Thoracic aorta (tissue), 2 donors: ENCODE measurements at places on chromosomes 6 and 20.
A peak's percentile ranks its signal among the peaks of the same experiment; 100 is the strongest.

- H3K27ac ChIP-seq = no peak overlapping the region
- no peak for DNase-seq
- H3K4me1 ChIP-seq = no peaks in the 10 kb centered on the region
- H3K4me3 ChIP-seq = no peak overlapping the region
Observed at GRCh38 chr20:62056377-62056776, 9.3 kb downstream of the TAF4 start.

- no peaks in the 10 kb centered on the region for H3K36me3 ChIP-seq
- DNase-seq = no peak
- no peak overlapping the region for H3K4me3 ChIP-seq
- no peaks in the 10 kb centered on the region for H3K4me1 ChIP-seq
Observed at GRCh38 chr6:10180138-10181074, 234.5 kb downstream of the TFAP2A start.

DNA sequence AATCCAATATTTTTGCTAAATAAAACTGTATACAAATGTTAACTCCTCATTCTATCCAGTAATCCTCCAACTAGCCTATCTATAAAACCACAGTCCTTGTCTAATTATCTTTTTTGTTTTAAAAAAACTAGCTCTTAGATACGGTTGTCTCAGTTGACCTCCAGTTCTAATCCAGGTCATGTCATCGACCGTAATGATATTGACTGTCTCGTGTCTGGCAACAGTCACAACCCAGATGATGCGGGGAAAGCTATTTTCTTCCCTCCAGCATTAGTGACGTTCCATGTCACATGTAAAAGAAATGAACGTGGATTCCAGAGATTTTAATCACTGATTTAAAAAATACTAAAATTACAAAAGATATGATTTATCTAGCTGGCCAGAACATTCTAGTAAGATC, 35.5 kb downstream of the HEBP2 start:
- no peak for DNase-seq
- H3K4me1 ChIP-seq = no peaks in the 10 kb centered on the region
- H3K27ac ChIP-seq = no peak overlapping the region
- H3K27me3 ChIP-seq = no peaks in the 10 kb centered on the region
- H3K4me3 ChIP-seq = no peak overlapping the region
- H3K36me3 ChIP-seq = no peaks in the 10 kb centered on the region

GRCh38 chr6:36533321-36533720, 14.0 kb downstream of the STK38 start:
- peaks cover 11% of the 10 kb centered on the region for H3K4me1 ChIP-seq
- H3K27ac ChIP-seq = no peak overlapping the region
- no peak for DNase-seq
- H3K4me3 ChIP-seq = no peak overlapping the region
- no peaks in the 10 kb centered on the region for H3K27me3 ChIP-seq

DNA sequence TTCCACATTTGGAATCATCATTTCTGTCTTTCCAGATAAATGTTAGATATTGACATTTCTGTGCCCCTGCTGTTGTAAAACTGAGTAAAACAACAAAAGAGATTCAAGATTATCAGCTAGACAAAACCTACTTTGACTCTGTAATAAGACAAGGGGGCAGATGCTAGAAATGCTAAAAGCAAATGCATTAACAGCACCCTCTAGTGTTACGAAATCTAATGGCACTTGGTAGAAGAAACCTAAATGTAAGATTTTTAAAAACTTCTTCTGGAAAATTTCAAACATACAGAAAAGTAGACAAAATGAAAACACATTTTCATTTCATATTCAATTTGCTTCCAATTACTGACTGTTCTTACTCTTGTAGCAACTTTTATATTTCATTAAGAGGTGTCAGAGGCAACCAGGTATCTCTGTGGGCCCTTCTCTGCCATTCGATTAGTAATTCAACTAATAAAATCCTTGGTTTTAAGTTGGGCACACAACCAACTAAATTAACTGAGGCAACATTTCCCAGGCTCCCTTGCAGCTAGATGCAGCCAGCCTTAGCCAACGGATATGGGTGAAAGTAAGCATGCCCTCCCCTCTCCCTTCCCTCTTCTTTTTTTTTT, 45.0 kb downstream of the SLC23A2 start:
- H3K4me3 ChIP-seq = no peak overlapping the region
- H3K27me3 ChIP-seq = no peaks in the 10 kb centered on the region
- H3K4me1 ChIP-seq = peaks cover 20% of the 10 kb centered on the region
- H3K36me3 ChIP-seq = no peaks in the 10 kb centered on the region

- H3K27ac ChIP-seq = no peak overlapping the region
- no peak for DNase-seq
- H3K4me1 ChIP-seq = no peaks in the 10 kb centered on the region
- no peaks in the 10 kb centered on the region for H3K36me3 ChIP-seq
- no peaks in the 10 kb centered on the region for H3K27me3 ChIP-seq
- no peak overlapping the region for H3K4me3 ChIP-seq
Observed at GRCh38 chr6:50998905-50999304, 180.2 kb downstream of the TFAP2B start.

GRCh38 chr6:130113201-130113710, 94.9 kb downstream of the L3MBTL3 start:
- no peaks in the 10 kb centered on the region for H3K36me3 ChIP-seq
- H3K4me3 ChIP-seq = no peak overlapping the region
- no peak for DNase-seq
- no peaks in the 10 kb centered on the region for H3K27me3 ChIP-seq

- no peak for DNase-seq
- H3K36me3 ChIP-seq = no peaks in the 10 kb centered on the region
- no peak overlapping the region for H3K27ac ChIP-seq
- no peaks in the 10 kb centered on the region for H3K4me1 ChIP-seq
- no peak overlapping the region for H3K4me3 ChIP-seq
Observed at GRCh38 chr6:28884423-28885131, 39.2 kb downstream of the TRIM27 start.

GRCh38 chr6:17336425-17336824, 55.3 kb downstream of the RBM24 start:
- no peaks in the 10 kb centered on the region for H3K36me3 ChIP-seq
- H3K4me3 ChIP-seq = no peak overlapping the region
- no peaks in the 10 kb centered on the region for H3K4me1 ChIP-seq
- DNase-seq = no peak

- H3K4me1 ChIP-seq = peaks cover 13% of the 10 kb centered on the region
- no peak overlapping the region for H3K27ac ChIP-seq
- H3K27me3 ChIP-seq = no peaks in the 10 kb centered on the region
- peak overlapping the region; percentile 95 for H3K4me3 ChIP-seq
Observed at GRCh38 chr6:34891296-34891695, 2.2 kb downstream of the ANKS1A start.

- H3K27me3 ChIP-seq = no peaks in the 10 kb centered on the region
- H3K4me3 ChIP-seq = no peak overlapping the region
- no peaks in the 10 kb centered on the region for H3K4me1 ChIP-seq
- H3K36me3 ChIP-seq = no peaks in the 10 kb centered on the region
- no peak for DNase-seq
Observed at GRCh38 chr6:134447883-134448387, 130.0 kb upstream of the SGK1 start.

- peak overlapping the region; percentile 49 for H3K27ac ChIP-seq
- no peaks in the 10 kb centered on the region for H3K36me3 ChIP-seq
- H3K4me1 ChIP-seq = peaks cover 15% of the 10 kb centered on the region
- H3K27me3 ChIP-seq = no peaks in the 10 kb centered on the region
- DNase-seq = no peak
- H3K4me3 ChIP-seq = peak overlapping the region; percentile 26
Observed at GRCh38 chr6:1930356-1930755, 315.0 kb downstream of the GMDS start.

GRCh38 chr6:8065519-8065911, 1.3 kb upstream of the BLOC1S5 start:
- no peak for DNase-seq
- H3K4me3 ChIP-seq = no peak overlapping the region
- peaks cover 5% of the 10 kb centered on the region for H3K4me1 ChIP-seq
- H3K27ac ChIP-seq = no peak overlapping the region
- H3K27me3 ChIP-seq = no peaks in the 10 kb centered on the region
- no peaks in the 10 kb centered on the region for H3K36me3 ChIP-seq

DNA sequence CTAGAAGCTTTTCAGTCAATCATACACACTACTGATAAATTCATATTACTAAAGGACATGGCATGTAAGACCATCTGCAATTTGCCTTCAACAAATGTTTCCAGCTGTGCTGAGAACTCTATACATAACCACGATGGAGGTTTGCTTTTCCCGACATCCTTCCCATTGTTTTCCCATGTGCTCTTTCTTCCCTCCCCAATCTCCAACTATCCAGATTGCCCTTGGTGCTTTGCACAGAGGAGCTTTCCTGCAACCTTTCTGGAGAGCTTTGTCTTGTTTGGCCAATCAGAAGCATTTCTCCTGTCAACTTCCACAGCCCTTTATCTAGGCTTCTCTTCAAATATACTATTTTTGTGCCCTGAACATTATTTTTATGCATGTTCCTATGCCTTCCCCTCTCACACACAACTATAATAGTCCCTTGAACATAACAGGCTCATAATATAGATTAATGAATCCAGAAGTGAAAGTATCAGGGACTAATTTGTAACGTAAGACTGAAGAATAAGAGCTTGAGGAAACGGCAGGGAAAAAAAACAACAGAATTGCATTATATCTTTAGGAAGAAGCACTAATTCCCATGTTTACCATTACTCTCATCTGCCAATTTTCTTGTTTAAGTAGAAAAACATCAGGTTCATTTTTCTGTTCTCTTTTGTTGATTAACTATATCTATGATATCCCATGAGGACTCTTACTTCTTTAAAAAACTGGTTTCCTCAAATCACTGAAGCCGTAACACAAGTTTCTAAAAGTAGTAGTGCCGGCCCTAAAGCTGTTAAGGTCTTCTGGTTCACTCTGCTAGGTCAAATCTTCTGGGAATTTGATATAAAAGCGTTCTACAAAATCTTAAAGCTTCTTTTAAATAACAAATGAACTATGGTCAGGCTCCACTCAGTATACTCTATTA, 20.1 kb downstream of the SMLR1 start:
- no peak overlapping the region for H3K27ac ChIP-seq
- no peak for DNase-seq
- peaks cover 3% of the 10 kb centered on the region for H3K36me3 ChIP-seq

- peaks cover 26% of the 10 kb centered on the region for H3K4me1 ChIP-seq
- H3K27ac ChIP-seq = no peak overlapping the region
- H3K36me3 ChIP-seq = no peaks in the 10 kb centered on the region
Observed at GRCh38 chr20:58608096-58608840, 42.8 kb upstream of the STX16 start.

DNA sequence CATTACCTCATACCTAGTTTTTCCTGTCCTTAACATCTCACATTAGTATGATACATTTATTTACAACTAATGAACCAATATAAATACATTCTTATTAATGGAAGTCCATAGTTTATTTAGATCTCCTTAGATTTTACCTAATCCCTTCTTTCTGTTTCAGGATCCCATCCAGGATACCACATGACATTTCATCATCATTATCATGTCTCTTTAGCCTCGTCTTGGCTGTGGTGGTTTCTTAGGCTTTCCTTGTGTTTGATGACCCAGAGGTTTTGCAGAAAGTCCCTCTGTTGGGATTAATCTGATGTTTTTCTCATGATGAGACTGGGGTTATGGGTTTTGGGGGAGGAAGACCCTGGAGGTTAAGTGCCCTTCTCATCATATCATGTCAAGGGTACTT, 89.3 kb upstream of the IYD start:
- no peaks in the 10 kb centered on the region for H3K4me1 ChIP-seq
- DNase-seq = no peak
- H3K27me3 ChIP-seq = no peaks in the 10 kb centered on the region

- peaks cover 11% of the 10 kb centered on the region for H3K36me3 ChIP-seq
- H3K4me3 ChIP-seq = no peak overlapping the region
- no peak overlapping the region for H3K27ac ChIP-seq
- DNase-seq = no peak
- no peaks in the 10 kb centered on the region for H3K4me1 ChIP-seq
Observed at GRCh38 chr6:24517659-24518543, 23.1 kb downstream of the ALDH5A1 start.

DNA sequence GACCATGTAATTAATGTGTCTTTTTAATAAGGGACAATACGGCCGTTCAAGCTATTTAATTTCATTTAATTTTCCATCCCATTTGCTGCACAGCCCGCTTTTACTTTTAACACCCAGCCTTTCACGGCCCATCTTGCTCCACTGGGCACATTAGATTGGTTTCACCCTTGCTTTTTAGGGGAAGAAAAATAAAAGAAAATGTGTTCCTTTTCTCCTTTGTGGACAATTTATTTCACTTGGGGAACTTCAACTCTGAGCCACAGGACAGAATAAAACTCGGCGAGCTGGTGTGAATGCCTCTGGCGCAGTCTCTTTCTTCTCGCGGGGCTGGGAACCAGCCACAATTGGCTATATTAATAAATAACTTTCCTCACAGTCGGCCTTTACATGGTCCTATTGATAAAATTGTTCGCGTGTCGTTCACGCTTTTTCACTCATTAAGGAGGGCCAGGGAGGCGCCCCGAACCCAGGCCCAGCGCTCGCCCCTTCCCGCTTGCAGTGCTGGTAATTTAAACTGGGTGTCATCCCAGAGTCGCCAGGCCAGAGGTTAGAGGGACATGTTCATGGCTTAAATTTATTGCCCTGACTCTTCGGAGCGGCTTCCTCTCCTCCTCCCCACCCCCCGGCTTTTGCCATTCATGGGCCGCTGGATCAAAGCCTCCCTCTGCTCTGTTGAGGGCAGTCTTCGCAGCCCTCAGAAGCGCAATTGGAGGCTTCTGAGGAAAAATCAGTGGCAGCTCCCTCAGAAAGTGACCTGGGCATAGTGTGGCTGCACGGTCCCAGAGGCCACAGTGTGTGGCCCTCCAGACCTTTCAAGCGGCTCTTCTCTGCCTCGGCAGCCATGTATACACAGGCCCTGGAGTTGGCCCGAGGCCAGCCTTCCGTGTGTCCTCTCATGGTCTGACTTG, 2.2 kb upstream of the PRDM13 start:
- no peak for DNase-seq
- H3K4me3 ChIP-seq = peak overlapping the region; percentile 67
- H3K27me3 ChIP-seq = peaks cover 56% of the 10 kb centered on the region
- H3K27ac ChIP-seq = peak overlapping the region; percentile 19
- H3K36me3 ChIP-seq = no peaks in the 10 kb centered on the region
- peaks cover 39% of the 10 kb centered on the region for H3K4me1 ChIP-seq

- DNase-seq = no peak
- H3K36me3 ChIP-seq = peaks cover 31% of the 10 kb centered on the region
Observed at GRCh38 chr6:138406443-138406842, 2.4 kb downstream of the HEBP2 start.

DNA sequence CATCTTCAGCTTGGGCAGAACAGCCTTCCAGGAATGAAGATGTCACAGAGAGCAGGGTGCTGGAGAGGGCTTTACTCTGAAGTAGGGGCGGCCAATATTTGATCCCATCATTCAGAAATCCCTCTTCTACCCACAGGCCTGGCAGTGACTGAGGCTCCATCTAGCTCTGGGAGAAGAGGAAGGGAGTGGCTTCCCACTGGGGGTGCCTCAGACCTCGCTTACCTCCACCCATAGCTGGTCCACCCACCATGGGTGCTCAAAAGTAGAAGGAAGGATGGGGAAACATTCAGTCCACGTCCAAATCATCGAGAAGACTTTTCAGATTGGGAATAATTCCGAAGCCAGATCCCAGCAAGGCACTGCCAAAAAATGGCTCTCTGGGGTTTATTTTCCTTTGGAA, 11.8 kb upstream of the THBD start:
- H3K36me3 ChIP-seq = no peaks in the 10 kb centered on the region
- H3K27ac ChIP-seq = peak overlapping the region; percentile 90
- peaks cover 38% of the 10 kb centered on the region for H3K4me1 ChIP-seq
- DNase-seq = no peak
- H3K4me3 ChIP-seq = peak overlapping the region; percentile 38

GRCh38 chr6:21109391-21110178, 484.0 kb upstream of the SOX4 start:
- H3K36me3 ChIP-seq = no peaks in the 10 kb centered on the region
- peak overlapping the region; percentile 9 for H3K27ac ChIP-seq
- no peak for DNase-seq
- H3K27me3 ChIP-seq = no peaks in the 10 kb centered on the region
- peaks cover 14% of the 10 kb centered on the region for H3K4me1 ChIP-seq
- H3K4me3 ChIP-seq = no peak overlapping the region
